ENCODE measurements at places on chromosomes 2 and 18.

GRCh38 chr2:143162123-143162837, 33.1 kb downstream of the ARHGAP15 start:
- peak; percentile 37 for DNase-seq

DNA sequence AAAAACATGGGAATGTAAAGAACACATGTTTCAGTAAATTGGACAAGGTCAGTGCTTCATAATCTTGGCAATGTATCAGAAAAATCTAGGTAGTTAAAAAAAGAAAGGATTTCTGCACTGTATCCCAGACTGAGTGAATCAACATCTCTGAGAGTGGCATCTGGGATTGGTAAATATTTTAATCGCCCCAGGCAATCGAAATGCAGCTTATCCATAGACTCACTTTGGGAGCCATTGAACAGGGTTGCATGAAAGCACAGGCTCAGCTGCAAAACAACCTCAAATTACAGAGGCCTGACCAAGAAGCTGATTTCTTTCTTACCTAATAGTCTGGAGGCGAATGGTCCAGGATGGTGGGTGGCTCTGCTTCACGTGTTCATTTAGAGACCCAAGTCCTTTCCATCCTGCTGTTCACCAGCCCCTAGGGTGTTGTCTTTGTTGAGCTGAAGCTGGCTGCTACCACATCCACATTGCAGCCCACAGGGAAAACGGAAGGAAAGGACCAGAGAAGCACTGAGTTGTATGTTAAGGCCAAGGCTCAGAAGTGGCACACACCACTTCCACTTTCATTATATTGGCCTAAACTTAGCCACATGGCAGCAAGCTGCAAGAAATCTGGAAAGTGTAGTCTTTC, 59.0 kb downstream of the MOGAT1 start:
- no peak for DNase-seq

DNA sequence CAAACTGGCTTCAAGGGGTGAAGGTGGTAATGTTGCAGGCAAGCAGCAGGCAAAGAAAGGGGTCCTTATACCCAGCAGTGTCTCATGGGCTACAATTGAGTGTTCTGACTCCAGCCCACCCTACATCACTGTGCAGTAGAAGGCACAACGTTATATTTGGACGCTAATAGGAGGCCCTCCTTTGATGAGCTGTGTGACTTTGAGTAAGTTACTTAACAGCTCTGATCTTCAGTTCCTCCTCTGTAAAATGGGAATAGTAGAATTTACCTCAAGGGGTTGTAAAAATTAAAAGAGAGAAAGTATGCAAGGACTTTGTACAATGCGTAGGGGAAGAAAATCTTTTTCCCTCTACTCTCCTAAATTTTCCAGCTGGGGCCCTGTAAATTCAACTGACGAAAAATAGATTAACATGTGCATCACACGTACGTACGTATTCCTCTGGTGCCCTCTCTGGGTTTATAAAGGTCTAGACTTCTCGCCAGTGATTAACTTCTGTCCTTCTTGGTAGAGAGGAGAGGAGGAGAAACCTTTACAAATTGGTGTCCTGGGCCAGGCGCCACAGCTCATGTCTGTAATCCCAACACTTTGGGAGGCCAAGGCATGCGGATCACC, 57.6 kb upstream of the REL start:
- DNase-seq = no peak

DNA sequence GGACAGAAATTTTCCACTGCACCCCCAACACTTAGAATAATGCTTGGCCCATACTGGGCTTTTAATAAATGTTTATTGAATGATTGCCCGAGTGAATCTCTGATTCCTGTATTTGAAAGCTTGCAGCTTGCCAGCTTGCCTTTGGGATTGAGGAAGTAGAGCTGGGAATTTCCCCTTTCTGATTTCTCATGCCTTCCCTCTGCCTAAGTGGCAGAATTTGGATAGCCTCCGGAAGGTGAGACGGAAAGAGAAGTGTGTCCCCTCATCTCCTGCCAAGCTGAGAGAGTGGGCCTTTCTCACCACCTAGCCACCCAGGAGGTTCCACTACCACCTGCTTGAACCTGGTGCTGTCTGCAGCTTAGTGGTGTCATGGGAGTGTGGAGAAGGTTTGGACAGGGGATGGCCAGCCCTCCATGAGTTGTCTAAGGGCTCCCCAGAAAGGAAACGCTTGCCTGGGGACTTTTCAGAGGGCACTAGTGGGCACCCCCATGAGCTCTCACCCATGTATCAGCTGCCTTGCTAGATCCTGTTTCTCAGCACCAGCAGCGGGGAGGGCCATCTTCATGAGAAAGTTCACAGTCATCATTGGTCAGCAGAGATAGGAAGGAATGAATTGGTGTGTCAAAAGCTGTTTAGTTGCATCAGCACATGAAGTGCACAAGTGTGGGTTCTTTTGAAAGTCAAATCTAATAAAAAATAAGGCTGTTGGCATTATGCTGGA, 8.6 kb upstream of the NCOA1 start:
- no peak for DNase-seq

All from T-helper 17 cell (primary cell).